ENCODE measurements at places on chromosomes 3 and 15.

GRCh38 chr3:58526515-58526957, 10.5 kb downstream of the ACOX2 start:
- no peak for DNase-seq

GRCh38 chr3:157333551-157333991, 103.1 kb upstream of the PTX3 start:
- DNase-seq = no peak

- DNase-seq = no peak
Observed at GRCh38 chr15:36815786-36816185, 236.4 kb downstream of the CDIN1 start.

DNA sequence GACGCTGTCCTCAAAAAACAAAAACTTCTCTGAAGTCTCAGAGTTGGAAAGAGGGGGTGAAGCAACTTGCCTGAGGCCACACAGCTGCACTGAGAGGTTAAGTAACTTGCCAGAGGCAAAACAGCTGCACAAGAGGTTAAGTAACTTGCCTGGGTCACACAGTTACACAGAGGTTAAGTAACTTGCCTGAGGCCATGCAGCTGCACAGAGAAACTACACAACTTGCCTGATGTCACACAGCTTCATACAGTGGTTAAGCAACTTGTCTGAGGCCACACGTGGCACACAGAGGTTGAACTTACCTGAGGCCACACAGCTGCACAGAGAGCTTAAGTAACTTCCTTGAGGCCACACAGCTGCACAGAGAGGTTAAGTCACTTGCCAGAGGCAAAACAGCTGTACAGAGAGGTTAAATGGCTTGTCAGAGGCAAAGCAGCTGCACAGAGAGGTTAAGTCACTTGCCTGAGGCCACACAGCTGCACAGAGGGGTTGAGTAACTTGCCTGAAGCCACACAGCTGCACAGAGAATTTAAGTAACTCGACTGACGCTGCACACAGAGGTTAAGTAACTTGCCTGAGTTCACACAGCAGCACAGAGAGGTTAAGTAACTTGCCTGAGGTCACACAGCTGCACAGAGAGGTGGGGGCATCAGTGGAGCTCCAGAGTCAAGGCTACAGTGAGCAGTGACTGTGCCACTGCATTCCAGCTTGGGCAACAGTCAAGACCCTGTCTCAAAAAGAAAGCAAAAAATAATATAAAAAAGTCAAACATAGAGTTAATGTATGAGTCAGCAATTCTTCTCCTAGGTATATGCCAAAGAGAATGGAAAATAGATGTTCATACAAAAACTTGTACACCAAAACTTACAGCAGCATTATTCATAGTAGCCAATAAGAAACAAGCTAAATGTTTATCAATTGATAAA, 12.0 kb upstream of the ACAD9 start:
- no peak for DNase-seq
